Stimulated activated CD8-positive, alpha-beta memory T cell treated with anti-CD3 and anti-CD28 coated beads, Interleukin-4, amount 100 ng/mL, for 4 hours (primary cell): ENCODE measurements at places on chromosomes 6 and 20.

DNA sequence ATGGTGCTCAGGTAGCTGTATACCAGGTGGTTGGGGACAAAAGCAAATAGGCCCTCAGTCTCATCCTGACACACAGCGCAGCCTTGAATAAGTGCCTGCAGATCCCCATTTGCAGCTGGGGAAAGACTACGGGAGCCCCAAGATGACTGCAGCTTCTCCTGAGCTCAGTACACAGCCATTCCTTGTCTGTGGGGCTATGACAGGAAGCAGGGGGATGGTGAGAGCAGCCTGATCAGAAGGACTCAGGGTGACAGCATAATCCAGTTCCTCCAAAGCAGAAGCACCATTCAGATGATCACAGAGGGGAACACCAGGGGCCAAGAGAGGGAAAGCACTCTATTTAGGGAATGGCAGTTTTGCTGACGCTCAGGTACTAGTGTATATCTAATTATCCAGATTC lies 104.8 kb upstream of the MOCS1 start:
- no peak for DNase-seq

DNA sequence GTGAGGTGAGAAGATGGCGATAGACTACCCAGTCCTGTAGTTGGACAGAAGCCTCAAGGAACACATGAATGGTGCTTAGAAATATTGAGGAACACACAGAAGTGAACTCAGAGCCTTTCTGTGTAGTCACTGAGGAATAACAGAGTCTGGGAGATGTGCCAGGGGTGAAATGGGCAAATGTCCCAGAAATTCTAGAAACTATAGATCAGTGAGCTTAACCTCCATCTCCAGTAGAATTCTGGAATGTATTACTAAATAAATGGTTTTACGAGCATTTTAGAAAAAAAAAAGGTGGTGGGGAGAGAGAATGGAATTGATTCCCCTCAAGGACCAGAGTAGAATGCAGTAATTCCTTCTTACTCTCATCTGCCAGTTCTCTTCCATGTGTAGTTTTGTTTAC lies 380.0 kb downstream of the LMBRD1 start:
- no peak for DNase-seq

- DNase-seq: no peak
These were observed 51.3 kb downstream of the DAAM2 start for GRCh38 chr6:39843305-39844020.

GRCh38 chr6:44556046-44556445 lies 168.5 kb downstream of the CDC5L start:
- no peak for DNase-seq

DNA sequence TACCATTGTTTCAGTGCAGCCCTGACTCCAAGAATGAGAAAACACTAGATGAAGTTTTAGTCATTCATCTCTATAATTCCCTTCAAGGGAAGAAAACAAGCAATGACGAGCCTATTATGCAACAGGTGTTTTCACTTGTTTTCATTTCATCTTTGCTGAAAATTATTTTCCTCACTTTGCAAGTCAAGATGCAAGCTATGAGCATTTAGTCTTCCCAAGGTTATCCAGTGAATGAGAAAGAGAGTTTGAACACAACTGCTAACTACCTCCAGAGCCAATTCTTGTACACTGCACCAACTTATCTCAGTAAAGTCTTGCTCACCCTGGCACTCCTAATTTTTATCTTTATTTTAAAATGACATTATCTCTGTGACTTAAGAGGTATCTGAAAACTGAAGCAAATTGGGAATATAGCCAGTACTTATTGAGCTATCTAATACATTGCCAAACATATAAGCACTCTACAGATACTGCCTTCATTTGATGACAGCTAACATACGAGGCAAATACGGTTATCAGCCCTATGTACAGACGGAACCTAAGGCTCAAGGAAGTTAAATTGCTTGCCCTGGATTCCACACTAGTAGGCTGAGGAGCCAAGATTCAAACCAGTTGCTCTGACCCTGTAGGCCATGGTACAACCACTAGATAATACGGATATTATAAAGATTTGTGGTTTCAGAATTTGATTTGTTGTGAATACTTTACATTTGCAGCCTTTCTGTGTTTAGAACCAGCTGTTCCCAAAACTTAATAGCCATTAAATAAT lies 36.8 kb downstream of the MOXD1 start:
- no peak for DNase-seq

- DNase-seq: no peak
These were observed 10.3 kb downstream of the GFRA4 start for GRCh38 chr20:3652676-3653596.

GRCh38 chr6:106381881-106382280 lies 21.4 kb downstream of the CRYBG1 start:
- no peak for DNase-seq

DNA sequence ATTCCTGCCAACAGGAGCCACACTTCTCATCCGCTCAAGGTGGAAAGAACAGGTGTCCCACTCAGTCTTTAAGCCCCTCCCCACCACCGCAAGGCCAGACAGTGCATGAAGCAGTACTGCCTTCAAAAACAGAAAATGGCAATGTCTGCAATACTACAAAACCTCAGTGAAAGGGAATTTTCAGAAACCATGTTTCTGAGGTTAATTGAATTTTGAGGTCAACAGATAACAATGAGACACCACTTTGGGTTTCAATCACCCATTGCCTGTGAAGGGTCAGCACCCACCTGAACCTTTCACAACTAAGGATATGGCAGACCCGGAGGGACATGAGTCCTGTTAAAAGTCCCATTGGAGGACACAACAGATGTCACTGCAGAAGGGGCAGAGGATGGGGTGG lies 13.0 kb downstream of the ZC3H12D start:
- no peak for DNase-seq

- no peak for DNase-seq
These were observed 14.6 kb downstream of the NRSN1 start for GRCh38 chr6:24140591-24140990.

GRCh38 chr20:37885593-37886503 lies 17.1 kb upstream of the VSTM2L start:
- no peak for DNase-seq

GRCh38 chr6:84771756-84772356 lies 7.5 kb upstream of the TBX18 start:
- no peak for DNase-seq

GRCh38 chr6:150937132-150937906 lies 71.8 kb downstream of the MTHFD1L start:
- no peak for DNase-seq
